Fibroblast of pulmonary artery (primary cell): ENCODE measurements at places on chromosomes 2 and 18.
A peak's percentile ranks its signal among the peaks of the same experiment; 100 is the strongest.

GRCh38 chr2:161956738-161957137 is 117.3 kb downstream of the DPP4 start:
- DNase-seq: no peak

- no peak for DNase-seq
These were observed 9.1 kb downstream of the RAX start for GRCh38 chr18:59264121-59264571.

- DNase-seq: peak; percentile 82
These were observed 132.6 kb downstream of the MAP2 start for GRCh38 chr2:209556354-209556961.

- no peak for DNase-seq
These were observed 217.8 kb downstream of the BCL11A start for GRCh38 chr2:60335533-60336237.

GRCh38 chr18:10798727-10799550 is 273.1 kb downstream of the NAPG start:
- DNase-seq: peak; percentile 53

GRCh38 chr2:8643250-8643995 is 38.4 kb upstream of the ID2 start:
- DNase-seq: no peak

DNA sequence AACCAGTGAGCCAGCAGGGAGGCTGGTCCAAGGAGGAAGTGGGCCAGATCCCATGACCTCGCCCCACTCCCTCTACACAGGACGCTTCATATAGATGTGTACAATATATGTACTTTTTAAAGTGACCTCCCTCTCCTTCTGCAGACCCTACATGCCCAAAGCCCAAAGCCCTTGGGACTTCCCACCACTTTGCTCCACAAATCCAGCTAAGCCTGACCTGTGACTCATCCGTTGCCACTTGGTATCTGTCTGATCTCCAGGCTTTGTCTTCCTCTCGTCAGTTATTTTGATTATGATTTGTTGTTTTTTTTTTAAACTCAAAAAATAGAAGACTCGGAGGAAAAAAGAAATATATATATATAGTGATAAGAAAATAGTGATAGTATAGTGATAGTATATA is 470.8 kb downstream of the KCNJ3 start:
- no peak for DNase-seq

DNA sequence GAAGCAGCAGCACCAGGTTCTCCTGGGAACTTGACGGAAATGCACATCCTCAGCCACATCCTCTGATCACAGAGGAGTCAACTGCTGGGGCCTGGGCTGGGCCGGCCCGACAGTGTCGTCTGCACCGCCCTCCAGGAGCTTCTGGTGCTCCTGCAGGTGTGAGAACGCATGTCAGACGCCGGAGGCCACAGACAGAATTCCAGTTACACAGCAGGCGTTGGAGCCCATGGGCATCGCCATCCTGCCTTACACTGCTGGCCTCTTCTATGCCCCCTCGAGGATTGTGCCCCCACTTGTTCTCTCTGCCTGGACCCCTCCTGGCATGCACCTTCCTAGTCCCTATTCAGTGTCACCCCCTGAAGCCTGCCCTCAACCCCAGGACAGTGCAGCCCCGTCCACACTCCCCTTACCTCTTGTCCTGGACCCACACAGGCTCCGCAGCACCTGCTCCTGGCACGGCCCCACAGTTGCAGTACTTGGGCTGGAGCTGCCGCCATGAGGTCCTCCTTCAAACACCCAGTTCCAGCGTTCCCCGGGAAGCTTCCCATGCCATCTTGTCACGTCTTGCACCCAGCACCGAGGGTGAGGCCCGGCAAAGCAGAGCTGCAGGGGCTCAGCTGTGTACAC is 37.5 kb downstream of the ADI1 start:
- no peak for DNase-seq

- no peak for DNase-seq
These were observed 28.9 kb downstream of the MGAT5 start for GRCh38 chr2:134282629-134283400.
